ENCODE measurements at places on chromosomes 5 and 9.

- DNase-seq, result peak; percentile 54
These were observed 80.2 kb upstream of the MIER3 start for GRCh38 chr5:57032151-57032551.

DNA sequence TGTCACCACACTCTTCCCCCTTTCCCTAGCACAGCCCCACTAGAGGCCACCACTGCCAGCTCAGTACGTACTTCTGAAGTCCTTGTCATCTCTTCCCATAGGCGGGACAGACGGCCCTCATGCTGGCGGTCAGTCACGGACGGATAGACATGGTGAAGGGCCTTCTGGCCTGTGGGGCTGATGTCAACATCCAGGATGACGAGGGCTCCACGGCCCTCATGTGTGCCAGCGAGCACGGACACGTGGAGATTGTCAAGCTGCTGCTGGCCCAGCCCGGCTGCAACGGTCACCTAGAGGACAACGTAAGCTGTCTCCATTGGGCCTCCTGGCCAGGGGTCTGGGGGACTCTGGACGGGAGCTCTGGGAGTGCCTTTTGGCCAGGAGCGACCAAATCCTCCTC is 99.4 kb upstream of the DMRT1 start:
- no peak for DNase-seq

GRCh38 chr9:112868461-112868860 is 22.2 kb downstream of the SLC46A2 start:
- DNase-seq, result no peak

GRCh38 chr5:177607452-177608192 is 7.7 kb downstream of the B4GALT7 start:
- DNase-seq, result peak; percentile 46

- no peak for DNase-seq
These were observed 87.4 kb upstream of the GNA14 start for GRCh38 chr9:77735494-77735893.

GRCh38 chr5:171484460-171484899 is 65.0 kb downstream of the FGF18 start:
- DNase-seq, result no peak

- DNase-seq, result no peak
These were observed 21.0 kb upstream of the ERCC6L2 start for GRCh38 chr9:95854386-95855020.

DNA sequence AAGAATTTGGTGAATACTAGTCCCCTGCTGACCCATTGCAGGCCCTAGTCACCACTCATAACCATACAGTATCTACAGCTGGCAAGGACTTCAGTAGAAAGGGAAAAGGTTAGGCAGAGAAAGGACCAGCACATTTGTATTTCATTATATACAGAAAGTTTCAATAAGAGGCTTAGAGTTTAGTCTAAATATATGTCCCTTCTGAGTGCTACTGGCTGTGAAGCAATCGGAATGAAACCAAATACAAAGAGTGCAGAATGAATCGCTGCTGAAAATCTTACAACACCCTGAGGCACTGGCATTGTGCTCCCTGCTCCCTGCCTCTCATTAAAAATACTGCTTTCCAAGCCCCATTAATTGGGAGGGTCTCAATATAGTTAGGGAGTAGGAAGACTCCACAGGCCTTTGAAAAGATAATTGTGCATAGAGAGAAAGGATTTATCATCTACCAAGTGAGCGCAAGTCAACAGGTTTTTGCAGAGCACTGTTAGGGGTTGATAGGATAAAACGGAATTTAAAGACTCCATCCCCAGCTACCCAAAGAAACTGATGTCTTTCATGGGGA is 110.8 kb downstream of the SLC1A3 start:
- DNase-seq, result no peak

- DNase-seq, result no peak
These were observed 7.8 kb upstream of the MVB12B start for GRCh38 chr9:126318858-126319257.

- DNase-seq, result no peak
These were observed 60.9 kb downstream of the TLE4 start for GRCh38 chr9:79632705-79633104.

DNA sequence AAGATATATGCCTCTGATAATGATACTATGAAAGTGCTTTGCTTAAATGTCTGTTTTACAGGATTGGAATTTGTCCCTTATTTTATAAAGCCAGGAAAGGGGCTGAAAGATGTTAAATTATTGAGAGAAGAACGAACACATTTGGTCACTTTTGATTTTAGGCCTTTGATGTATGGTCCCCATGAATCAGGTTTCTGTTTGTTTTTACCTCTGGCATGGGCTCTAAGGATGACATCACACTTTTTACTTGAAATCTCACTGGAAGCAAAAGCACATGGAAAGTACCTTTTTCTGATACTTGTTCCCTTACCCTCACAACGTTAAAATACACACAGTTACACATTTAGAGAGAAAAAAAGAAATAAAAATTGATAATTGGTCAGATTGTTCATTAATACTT is 6.9 kb downstream of the OTULIN start:
- DNase-seq, result no peak

DNA sequence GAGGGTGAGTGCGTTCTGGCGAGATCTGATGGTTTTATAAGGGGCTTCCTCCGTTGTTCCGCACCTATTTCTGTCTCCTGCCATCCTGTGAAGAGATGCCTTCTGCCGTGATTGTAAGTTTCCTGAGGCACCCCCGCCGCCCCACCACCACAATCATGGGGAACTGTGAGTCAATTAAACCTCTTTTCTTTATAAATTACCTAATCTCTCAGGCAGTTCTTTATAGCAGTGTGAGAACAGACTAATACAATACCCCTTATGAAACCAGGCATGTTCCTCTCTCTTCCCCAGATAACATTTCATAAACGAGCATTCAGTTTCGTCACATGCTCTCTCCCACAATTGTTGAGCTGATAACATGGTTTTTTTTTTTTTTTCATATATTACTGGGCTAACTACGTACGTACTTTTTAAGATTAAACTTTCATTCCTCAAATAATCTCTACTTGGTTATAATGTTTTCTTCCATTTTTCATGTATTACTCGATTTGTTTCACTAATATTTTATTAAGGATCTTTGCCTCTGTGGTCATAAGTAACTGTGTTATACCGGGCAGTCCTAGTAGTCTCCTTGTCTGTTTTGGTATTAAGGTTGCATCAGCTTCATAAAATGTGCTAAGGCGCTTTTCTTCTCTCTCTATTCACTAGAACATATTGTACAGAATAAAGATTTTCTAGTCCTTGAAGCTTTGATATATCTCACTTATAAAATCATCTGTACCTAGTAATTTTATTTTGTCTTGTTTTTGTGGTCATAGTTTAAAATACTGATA is 64.9 kb upstream of the MVB12B start:
- DNase-seq, result no peak

DNA sequence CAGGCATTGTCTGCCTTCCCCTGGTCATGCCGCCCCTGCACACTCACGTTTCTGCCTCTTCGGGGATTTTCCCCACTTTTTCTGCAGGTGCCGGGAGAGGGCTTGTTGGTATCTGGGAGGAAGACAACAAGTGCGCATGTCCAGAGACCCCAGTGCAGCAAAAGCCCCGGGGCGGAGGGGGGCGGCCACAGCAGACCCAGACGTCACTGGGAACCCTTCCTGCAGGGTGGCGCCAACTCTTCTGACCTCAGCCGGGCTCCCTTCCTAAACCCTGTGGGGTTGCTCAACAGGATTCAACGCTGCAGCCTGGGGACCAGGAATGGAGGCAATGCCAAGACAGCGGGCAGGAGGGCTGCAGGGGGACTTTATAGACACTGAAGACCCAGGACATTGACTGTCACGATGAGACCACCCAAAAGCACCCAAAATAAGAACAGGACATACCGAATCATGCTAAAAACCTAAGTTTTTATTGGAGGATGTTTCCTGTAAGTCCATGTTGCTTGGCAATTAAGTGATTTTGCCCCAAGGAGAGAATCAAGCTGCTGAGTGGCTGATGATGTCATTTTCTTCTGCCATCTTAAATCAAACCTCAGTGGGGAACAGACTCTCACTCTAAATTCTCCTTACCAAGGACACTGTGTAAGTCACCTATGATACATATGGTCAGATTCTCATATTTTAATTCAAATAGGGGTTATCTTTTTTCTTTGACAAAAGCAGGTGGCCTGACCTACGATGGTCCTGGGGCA is 62.9 kb upstream of the SIMC1 start:
- no peak for DNase-seq

GRCh38 chr5:139574641-139575312 is 13.6 kb downstream of the UBE2D2 start:
- DNase-seq, result no peak

- no peak for DNase-seq
These were observed 19.9 kb upstream of the PCA3 start for GRCh38 chr9:76744336-76744735.

GRCh38 chr9:95852059-95853032 is 23.1 kb upstream of the ERCC6L2 start:
- DNase-seq, result no peak

DNA sequence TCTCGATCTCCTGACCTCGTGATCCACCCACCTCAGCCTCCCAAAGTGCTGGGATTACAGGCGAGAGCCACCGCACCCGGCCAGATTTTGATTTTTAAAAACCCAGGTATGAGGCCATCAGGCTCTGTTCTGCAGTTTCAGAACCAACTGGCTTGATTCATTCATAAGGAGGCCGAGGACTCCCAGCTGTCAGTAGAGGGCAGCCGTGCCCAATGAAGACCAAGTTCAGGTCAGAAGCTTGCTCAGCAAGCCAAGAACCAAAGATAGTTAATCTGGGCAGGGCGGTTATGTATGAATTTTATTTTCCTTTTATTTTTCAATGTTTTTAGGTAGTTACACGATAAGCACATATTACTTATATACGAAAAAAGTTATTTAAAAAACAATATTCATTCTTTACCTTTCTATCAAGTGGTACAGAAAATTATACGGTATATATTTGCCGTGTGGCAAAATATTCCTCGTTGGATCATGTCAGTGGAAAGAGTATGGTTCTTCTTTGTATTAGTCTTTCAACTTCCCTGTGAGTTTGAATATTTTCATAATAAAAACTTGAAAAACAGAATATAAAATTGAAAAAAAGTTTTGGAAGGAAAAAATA is 18.0 kb downstream of the MGAT1 start:
- DNase-seq, result peak; percentile 4

Measured in NCI-H187 treated with DMSO at 0.1 percent for 48 hours (cell line).